ENCODE measurements at places on chromosomes 6 and 20.

- DNase-seq, result no peak
Measured at GRCh38 chr6:128704601-128705000, 178.3 kb upstream of the LAMA2 start.

GRCh38 chr6:35048031-35048613 is 93.0 kb downstream of the TCP11 start:
- no peak for DNase-seq

- DNase-seq, result no peak
Measured at GRCh38 chr6:52190409-52190808, 4.2 kb downstream of the IL17A start.

DNA sequence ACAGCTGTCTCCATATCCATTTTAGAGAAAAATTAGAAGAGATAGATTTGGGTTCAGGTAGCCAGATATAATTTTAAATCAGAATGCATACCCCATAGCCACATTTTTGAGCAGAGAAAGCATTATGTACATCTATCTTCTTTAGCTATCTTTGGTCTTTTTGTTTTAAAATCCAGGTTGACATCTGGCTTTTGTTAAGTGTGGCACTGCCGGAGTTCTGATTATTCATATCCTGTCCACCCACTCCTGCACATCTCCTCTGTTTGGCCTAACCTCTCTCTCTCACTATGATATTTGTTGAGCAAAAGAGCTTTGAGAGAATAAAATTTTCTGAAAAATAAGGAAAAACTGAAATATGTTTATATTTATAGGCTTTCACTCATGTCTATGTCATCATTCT is 189.7 kb downstream of the PACRG start:
- no peak for DNase-seq

DNA sequence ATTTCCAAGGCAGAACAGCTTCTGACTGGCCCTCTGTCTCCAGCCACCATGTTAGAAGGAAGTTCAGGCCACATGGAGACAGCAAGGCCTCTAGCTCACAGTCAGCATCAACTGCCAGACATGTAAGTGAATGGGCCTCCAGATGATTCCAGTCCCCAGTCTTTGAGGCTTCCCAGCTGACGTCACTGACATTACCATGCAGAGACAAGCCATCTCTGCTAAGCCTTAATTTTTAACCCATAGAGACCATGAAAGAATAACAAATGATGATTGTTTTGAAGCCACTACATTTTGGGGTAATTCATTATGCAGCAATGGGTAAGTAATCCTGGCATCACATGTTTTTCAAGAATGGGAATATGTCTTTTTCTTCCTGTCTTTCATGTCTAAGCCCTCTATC is 11.3 kb upstream of the DEFB129 start:
- no peak for DNase-seq

DNA sequence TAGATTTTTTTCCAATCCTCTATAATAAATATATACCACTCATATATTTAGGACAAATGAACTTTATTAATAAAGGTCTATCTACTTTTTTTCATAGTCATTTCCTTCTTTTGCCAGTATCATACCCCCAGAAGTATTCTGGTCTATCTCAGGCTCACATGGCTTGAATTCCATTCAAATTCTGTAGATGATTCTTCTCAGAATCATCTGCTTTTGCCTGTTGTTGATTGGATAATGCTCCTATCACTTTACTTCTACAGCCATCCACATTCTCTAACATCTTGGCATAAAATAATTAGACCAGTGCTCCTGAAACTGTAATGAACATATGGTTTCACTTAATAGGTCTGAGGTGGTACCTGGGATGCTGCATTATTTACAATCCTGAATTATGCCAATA is 121.2 kb downstream of the GFRAL start:
- DNase-seq, result no peak
